ENCODE measurements at places on chromosomes 16 and 17.

DNA sequence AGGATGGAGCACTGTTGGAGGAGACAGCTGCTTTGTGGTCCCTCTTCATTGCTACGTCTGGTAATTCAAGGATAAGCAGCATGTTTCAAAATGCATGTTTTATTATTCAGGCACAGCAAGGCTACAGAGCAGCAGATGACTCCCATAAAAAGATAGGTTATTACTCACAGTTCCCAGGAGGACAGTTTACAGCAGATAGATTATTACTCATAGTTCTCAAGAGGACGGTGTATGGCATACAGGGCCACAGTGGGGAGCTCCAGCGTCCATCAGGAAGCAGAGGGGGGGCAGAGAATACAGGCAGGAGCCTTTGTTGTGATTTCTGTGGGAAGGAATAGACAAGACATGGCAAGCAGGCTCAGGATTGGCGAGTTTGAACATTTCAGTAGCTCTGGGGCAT is 72.9 kb downstream of the DNAH9 start:
- DNase-seq, result no peak

DNA sequence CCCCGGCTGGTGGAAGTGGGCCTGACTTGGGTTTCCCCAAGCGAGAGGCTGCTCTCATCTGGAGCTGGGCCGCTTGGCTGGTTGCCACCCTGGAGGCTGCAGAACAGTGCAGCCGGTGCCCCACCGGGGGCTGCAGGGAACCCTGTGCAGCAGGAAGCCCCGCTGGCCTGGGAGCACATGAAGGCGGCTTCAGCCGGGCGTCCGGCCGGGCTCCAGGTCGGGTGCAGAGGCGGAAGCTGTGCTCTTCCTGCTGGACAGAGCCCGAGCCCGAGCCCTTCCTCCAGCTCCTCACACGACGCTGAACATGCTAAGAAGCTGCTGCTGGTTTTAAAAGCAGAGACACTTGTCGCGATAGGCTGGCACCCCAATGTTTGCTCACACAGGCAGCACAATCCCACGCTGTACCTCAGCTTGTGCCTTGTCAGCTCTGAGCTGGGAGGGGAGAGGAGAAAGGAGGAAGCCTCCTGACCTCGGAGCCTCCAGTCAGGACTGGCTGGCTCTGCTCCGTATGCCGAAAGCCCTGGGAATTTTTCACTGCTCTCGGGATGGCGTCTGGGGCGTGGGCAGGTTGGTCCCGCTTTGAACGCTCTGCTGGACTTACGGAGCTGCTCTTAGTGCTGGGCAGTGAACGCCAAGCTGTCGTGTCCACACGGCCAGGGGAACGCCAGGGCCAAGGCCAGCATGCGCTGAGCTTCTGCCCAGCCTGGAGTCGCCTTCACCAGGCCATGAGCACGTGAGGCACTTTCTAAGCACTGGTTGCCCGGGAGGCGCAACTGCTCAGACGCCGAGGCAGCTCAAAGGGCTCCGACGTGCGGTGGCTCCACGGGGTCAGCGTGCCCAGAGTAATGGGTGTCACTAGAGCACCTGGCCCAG is 8.8 kb downstream of the CDK5R1 start:
- no peak for DNase-seq

- DNase-seq, result no peak
Measured at GRCh38 chr16:84555418-84556196, 51.1 kb upstream of the MEAK7 start.

DNA sequence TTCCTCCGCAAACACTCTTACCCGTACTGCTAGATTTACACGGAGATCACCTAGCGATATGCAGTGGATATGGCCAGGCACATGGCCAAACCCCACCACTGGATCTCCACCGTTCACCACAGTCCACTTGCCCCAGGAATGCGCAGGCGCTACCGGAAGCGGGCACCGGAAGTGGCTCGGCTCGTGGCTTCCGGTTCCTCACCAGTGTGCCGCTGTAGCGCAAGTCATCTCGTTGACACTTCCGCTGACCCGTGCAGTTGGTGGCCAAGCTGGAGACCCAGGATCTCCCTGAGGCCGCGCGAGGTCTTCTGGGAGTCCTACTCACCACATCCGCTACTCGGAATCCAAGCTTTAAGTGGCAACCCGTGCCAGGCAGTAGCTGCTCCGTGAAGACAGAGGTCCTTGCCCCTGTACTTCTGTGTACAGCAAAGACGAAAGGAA is 11.5 kb downstream of the ZNF597 start:
- no peak for DNase-seq

GRCh38 chr16:22198547-22199293 is 7.4 kb upstream of the EEF2K start:
- DNase-seq, result no peak

GRCh38 chr17:17382065-17382459 is 78.9 kb downstream of the NT5M start:
- DNase-seq, result no peak

- peak; percentile 13 for DNase-seq
Measured at GRCh38 chr16:85986931-85987749, 88.2 kb downstream of the IRF8 start.

DNA sequence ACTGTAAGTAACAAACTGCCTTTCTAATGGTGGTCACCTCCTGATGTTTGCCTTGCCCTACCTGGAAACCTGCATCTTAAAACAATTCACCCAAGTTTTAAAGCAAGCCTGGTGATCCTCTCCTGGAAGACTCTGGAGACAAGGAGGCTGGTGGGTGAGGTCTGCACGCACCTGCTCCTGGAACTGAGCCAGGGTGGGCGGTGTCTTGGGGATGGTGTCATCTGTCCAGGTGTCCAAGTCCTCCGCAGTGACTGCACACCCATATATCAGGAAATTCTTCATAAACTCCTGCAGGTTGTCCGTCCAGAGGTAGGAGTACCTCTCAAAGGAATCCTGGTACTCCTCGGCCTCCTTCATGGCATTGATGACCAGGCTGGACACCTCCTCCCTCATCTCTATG is 44.9 kb downstream of the DNAH17 start:
- DNase-seq, result no peak

DNA sequence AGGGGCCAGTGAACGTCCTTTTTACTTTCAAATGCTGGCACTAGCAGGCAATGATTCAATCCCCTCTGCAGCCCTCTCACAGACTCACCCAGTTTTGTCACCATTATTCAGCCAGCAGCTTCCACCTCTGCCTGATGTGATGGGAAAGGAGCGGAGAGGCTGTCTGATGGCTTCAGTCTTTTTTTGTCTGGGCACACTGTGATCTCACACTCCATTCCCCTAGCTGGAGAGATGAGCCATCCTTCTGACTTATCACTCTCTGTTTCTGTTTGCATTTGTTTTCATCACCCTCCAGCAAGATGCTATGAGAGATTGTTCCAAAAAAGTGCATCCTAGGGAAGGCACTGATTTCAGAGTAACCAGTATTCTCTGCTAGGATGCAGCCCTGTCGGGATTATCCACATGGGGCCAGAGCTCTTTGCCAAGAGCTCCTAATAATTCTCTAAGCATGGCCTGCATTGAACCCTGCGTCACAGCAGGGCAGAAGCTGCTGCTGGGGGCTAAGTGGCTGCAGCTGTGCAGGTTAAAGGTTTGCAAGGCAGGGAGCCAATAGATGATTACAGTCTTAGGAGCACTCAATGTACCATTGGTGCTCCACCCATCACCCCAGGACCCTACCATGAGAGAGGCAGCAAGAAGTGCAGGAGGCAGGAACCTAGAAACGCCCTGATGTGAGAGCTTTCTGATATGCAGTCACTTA is 236.1 kb upstream of the C16orf82 start:
- DNase-seq, result no peak

DNA sequence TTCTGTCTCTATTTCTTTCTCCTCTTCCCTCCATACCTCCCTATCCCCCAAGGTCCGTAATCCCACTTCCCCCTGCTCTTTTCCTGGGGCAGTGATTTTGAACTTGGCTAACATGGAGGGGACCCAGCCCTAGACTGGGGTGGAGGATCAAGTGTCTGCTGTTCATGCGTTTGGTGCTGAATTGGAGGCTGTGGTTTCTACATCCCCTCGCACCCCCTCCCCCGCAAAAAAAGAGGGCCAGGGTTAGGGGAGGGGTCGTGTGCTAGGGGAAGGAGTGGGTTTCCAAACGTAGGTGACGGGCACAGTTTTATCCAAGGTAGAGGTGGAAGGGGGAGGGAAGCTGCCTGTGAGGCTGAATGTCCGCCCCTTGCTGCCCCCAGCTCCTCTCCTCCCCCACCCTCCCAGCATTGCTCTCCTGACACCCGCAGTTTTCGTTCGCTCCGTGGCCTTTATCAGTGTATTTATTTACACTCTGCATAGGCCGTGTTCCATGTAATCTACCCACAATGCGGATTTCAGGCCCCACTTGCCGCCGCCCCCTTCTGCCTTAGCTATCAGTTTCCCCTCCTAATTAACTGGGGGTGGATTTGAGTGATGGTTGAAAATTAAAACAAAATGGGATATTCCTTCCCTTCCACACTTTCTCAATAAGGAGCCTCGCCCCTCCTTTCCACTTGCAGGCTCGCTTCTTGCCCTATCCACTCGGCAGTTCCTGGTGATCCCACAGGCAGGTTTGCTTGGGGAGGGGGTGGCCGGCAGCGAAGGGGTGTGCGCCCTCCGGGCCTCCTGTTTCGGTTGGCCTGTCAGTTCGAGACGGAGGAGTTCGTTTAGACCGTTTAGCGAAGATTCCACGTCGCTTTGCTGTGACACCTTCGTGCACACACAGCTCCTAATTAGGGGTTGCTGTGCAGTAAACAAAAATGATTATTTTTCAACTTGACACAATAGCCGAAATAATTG is 2.0 kb downstream of the GNAO1 start:
- no peak for DNase-seq

- no peak for DNase-seq
Measured at GRCh38 chr16:3514621-3515020, 13.8 kb downstream of the CLUAP1 start.

GRCh38 chr17:19017401-19017800 is 12.8 kb upstream of the FAM83G start:
- no peak for DNase-seq

DNA sequence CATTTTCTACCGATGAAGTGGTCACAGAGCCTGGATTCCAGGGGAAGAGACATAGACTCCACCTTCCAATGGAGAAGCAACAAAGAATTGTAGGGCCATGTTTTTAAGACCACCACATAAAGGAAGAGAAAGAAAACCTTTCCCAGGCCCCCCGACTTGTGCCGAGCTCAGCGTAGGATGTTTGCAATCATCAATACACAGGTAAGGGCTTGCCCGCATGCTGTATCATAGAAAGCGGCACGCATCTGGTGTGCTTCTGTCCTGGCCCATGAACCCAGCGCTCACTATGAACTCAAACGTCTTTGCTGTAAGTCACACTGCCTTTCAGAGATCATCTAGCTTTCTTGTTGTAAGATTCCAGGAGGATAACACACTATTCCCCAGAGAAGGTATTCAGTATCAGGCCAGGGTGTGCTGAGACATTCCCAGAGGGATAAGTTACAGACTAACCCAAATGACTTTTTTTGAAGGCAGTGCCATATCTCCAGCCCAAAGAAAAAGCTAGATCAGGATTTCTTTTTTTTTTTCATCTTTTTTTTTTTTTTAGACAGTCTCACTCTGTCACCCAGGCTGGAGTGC is 79.5 kb upstream of the RPL38 start:
- DNase-seq, result no peak

GRCh38 chr16:84553873-84554399 is 49.5 kb upstream of the MEAK7 start:
- DNase-seq, result no peak

All from hematopoietic multipotent progenitor cell treated with erythropoietin and hydrocortisone succinate and interleukin-3 and kit ligand, for 17 days (in vitro differentiated cells).